Thyroid gland (tissue), 4 donors: ENCODE measurements at places on chromosomes 16 and 17.

DNA sequence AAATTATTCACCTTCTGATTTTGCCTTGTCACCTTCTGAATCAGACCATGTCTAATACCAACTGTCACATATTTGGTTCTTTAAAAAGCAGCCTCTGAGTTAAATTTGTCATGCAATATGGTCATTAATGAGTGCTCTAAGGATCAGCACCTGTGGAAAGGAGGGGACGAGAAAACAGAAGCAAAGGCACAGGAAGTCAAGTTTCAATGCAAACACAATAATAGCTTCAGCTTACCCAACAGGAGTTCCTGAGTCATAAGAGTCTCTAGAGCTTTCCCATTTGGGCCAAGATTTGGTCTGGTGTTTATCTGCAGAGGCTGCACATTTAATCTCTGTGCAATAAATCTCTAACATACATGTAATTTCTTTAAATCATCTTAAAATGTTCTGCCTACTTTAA lies 889.8 kb downstream of the CDH8 start:
- H3K4me3 ChIP-seq: no peak overlapping the region
- no peak for DNase-seq
- H3K27ac ChIP-seq: no peak overlapping the region
- H3K36me3 ChIP-seq: no peaks in the 10 kb centered on the region

DNA sequence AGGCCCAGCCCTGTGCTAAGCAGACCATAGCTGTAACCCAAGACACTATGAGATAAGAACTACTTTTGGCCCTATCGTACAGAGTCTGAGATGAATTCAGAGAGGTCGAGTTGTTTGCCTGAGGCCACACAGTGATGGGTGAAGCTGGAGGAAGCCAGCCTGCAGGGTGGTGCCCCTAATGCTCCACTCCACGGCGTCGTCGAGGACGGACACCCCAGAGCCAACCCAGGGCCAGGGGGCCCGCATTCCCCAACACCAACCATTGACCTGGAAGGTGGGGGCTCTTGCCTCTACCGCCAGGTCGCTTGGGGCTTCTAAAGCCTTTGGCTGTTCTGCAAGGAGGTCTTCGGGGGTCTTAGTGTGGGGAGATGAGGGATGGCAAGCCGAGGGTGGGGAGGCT lies 84.1 kb downstream of the IRF8 start:
- peaks cover 10% of the 10 kb centered on the region for H3K4me1 ChIP-seq
- no peak overlapping the region for H3K4me3 ChIP-seq
- no peak overlapping the region for H3K27ac ChIP-seq
- H3K27me3 ChIP-seq: no peaks in the 10 kb centered on the region
- no peaks in the 10 kb centered on the region for H3K36me3 ChIP-seq

DNA sequence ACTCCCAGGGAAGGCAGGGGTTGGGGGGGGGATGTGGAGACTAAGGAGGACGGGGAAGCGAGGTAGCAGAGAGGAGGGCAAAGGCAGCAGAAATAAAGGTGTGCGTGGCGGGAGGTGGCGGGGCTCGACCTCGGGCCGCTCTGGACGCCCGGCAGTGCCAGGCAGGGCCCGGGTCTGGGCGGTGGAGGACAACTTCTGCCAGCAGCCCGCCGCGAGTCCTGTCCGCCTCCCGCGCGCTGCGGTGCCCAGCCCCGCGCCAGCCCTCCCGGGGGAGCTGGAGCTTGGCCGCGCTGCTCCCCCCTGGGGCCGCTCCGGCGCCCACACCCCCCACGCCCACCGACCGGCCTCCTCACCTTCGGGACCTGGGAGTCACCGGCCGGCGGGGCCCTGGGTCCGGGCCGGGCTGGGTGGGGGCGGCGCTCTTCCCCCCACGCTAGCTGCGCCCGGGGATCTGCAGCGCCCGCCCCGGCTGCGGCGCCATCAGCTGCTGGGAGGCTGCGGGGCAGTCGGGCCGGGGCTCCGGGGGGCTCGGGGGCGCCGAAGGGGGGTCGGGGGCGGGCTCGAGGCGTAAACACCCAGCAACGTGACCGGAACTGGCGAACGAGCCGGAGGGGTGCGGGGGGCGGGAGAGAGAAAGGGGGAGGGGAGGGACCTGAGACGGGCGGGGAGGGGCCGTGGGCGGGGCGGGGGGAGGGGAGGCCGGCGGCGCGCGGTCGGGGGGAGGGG lies at the start of gene CCDC92B:
Gene CCDC92B, minus strand, starts transcription at position 595 of the 726 bp plus-strand sequence. CDS start 14,507 bp downstream, outside the sequence.
- no peaks in the 10 kb centered on the region for H3K4me1 ChIP-seq
- no peak within 1 kb of the TSS for H3K27ac ChIP-seq
- no peaks in the 10 kb centered on the region for H3K36me3 ChIP-seq

DNA sequence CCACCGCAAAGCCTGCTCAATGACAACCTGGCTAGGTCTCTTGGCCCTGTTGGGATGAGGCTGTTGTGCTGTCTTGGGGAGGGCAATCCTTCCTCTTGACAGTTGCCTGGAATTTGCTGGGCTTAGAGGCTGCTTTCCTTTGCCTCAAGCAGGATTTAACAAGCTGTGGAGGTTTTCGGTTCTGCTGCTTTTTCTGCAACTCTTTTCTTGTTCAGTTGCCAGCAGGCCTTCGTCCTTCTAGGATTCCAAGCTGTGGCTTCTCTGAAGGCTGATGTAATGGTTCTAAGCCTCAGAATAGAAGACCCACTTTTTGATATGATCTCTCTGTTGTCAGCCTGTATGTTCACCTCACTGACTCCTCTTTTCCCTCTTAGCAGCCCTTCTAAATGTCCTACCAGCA lies 149.5 kb upstream of the HS3ST4 start:
- DNase-seq: no peak
- H3K36me3 ChIP-seq: no peaks in the 10 kb centered on the region
- H3K27me3 ChIP-seq: no peaks in the 10 kb centered on the region
- H3K27ac ChIP-seq: no peak overlapping the region
- no peak overlapping the region for H3K4me3 ChIP-seq

DNA sequence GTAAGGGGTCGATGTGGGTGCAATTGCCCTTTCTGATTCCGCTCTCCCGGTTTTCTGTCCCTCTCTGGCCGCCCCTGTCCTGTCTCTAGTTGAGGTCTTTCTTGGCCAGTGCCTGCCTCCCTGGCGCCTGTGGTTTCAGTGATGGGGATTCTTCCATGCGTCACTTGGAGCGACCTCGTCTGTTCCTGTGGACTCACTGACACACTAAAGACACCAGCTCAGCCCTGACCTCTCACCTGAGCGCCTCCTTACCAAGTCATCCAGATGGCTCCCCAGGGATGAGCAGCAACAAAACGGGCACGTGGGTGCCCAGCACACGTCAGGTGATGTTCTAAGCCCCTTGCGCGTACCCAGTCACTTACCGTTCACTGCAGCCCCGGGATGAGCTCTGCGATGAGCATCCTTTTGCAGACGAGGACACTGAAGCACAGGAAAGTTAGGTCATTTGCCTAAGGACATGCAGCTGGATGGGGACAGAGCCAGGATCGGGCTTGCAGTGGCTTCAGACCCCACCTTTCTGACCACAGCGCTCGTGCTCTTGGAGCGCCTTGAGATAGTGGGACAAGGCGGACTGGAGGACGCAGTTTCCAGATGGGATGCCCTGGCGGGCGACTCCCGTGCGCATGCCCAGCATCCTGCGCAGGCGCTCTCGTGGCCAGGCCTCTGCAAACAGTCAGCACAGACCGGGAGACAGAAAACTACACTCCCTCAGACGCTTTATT lies 11.5 kb upstream of the LGALS3BP start:
- no peak for DNase-seq
- H3K27me3 ChIP-seq: no peaks in the 10 kb centered on the region
- no peak overlapping the region for H3K4me3 ChIP-seq
- peaks cover 23% of the 10 kb centered on the region for H3K36me3 ChIP-seq
- peaks cover 17% of the 10 kb centered on the region for H3K4me1 ChIP-seq
- no peak overlapping the region for H3K27ac ChIP-seq

GRCh38 chr16:23478566-23478965 lies 25.6 kb upstream of the COG7 start:
- H3K4me3 ChIP-seq: no peak overlapping the region
- H3K4me1 ChIP-seq: no peaks in the 10 kb centered on the region
- DNase-seq: no peak
- H3K27ac ChIP-seq: no peak overlapping the region

DNA sequence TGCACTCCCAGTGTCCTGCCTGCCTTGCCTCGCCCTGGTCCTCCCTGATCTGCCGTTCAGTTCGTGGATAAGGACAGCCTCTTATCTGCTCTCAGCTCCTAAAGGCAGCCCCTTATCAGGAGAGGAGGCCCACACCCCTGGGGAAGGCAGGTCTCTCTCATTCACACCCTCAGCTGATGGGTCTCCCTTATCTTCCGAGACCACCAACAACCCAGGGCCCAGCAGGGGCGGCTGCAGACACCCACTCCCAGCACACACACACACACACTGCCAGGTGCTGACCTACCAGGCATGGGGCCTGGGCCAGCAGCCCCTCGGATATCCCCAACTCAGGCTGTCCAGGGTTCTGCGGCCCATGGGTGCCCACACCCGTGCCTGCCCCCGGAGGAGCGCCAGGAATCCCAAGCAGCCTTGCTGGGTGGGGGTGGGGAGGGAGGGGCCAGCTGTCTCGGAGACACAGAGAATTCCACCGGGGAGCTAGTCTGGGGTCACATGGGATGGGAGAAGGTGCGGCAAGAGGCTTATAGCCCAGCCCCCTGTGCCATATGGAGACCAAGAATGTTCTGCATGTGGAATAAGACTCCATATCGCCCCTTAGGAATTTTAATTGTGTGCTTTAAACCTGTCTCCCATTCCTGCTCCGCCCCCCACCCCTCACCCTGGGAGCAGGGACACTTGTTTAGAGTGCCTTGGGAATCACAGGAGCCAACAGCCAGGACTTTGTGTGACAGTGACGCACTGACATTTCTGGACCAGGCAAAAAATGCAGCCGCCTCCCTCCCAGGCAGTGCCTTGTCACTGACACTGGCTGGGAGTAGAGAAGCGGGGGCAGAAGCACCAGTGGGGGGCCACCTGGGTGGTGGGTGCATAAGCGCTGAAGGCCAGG lies 41.9 kb upstream of the EMP2 start:
- peaks cover 10% of the 10 kb centered on the region for H3K4me1 ChIP-seq
- no peak for DNase-seq
- no peak overlapping the region for H3K27ac ChIP-seq
- H3K4me3 ChIP-seq: no peak overlapping the region
- no peaks in the 10 kb centered on the region for H3K36me3 ChIP-seq
